ENCODE measurements at places on chromosomes 7 and 10.

GRCh38 chr10:16909961-16910792 lies 93.0 kb upstream of the RSU1 start:
- no peak for DNase-seq

GRCh38 chr10:130466271-130466997 lies 330.2 kb downstream of the GLRX3 start:
- DNase-seq, result no peak

GRCh38 chr7:94482796-94483195 lies 26.8 kb upstream of the CASD1 start:
- no peak for DNase-seq

DNA sequence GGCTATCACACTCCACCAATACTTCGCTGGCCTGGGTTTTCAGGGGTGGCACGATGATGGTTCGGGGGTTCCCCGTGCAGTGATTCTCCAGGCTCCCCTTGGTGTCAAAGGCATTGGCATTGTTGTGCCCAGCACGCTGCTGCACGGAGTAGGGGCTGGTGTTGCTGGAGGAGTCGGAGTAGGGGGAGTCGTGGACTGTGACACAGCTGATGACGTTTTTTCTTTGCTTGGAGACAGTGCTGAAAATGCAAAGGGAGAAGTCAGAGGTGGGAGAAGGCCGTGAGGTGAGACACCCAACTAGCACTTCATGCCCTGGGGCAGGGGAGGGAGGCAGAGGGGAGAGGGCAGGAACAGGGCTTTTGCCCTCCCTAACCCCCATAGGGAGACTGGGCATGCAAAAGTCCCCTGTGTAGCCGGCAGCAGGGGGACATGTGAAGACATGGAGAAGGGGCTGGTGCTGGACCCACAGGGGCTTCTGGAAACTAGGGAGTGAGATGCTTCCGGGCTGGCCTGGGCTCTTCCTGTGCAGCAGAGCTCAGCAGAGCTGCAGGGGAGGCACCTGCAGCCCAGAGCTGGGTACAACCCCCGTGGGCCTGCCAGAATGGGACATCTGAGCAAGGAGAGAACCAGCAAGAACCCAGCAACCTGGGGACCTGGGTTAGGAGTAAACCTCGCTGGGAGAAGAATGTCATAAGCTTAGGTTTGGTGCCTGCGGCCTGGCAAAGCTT lies 60.5 kb downstream of the CLEC2L start:
- DNase-seq, result no peak

- no peak for DNase-seq
These were observed 28.7 kb downstream of the LRGUK start for GRCh38 chr7:134155871-134156270.

GRCh38 chr10:7133278-7133677 lies 277.6 kb downstream of the SFMBT2 start:
- DNase-seq, result no peak

DNA sequence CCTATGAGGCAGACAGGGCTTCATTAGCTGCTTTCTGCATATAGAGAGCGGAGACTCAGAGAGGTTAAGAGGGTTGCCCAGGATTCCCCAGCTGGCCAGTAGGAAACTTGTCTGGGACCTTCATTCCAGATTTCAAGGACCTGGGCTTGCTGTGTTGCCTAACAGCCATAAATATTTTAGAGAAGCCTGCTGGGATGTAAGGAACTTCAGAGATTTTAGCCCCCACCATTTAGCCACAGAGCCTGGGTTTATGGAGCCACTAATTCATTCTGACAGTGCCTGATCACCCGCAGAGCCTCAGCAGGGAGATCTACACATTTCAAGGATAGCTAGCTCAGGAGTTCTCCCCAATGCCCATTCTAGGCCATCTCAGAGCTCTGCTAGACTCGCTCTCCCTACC lies 56.6 kb upstream of the TRUB1 start:
- DNase-seq, result no peak

DNA sequence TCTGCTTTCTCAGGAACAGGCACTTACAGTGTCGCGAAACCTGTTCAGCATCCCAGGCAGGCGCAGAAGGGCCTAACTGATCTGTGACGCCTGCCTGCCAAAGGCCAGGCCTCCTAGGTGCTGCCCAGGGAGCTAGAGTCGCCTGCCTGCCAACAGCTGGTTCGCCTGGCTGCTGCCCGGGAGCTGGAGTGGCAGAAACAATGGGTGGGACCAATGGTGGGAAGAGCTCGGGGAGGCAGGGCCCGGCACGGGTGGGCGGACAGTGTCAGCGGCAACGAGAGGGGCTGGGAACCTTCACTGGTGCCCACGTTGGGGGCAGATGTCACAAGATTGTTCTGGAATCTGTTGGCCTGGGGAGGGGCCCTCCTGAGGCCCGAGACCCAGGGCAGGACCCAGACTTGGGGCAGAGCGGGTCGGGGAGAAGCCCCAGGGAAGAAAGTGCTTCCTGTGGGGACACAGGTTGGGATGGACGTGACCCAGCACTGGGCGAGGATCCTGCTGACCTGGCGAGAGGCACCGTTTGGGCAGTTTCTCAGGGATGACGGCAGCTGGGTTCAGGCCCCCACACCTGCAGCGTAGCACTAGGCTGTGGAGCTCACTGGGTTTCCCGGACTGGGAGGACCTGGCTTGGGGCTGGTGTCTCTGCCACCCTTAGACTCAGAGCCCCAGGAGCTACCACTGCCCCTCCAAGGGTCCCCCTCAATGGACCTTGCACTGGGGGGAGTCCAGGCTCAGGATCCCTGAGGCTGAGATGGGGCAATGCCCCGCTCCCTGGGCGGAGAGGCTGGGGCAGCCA lies 181.8 kb downstream of the ELFN1 start:
- DNase-seq, result no peak

Data from CD4-positive, alpha-beta T cell treated with Interferon gamma for 1 hour (primary cell).